Vagina (tissue), 2 donors: ENCODE measurements at places on chromosomes 7 and 10.

GRCh38 chr7:75953931-75954330 lies 39.0 kb downstream of the POR start:
- DNase-seq = no peak

GRCh38 chr10:13707156-13707881 lies 120.6 kb downstream of the PRPF18 start:
- peak; percentile 89 for DNase-seq

DNA sequence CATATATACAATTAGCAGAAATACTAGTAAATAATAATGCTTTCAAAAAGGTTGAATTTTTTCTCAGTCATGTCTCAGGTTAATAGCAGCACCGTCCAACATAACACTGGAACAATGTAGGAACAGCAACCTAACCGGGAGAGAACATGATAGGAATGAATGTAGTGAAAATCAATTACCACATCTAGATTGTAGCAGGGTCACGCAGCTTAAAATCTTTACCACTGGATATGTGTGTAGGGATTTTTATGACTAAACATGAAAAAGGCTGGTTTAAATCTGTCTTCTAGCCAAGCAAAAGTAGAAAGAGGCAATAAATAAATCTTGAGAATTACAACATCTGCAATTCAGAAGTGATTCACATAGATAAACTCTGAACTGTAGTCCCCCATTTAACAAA lies 326.0 kb downstream of the DGKB start:
- no peak for DNase-seq

- DNase-seq = no peak
Observed at GRCh38 chr10:123354521-123354920, 200.3 kb downstream of the BUB3 start.

DNA sequence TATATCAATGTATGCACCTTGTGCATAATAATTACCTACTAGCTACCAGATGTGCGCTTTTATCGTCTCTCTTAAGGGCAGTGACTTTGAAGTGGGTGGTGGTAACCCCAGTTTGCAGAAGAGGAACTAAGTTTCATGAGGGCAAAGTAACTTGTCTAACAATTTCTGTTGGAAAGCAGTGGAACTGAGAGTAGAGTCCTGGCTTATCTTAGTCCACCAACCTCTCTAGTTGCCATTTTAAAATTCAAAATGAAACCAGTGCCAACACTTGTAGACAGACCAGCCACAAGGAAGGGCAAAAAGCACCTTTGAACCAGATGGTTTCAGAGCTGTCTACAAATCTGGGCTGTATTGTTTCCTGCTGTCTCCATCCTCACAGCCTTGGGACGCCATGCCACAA lies 32.0 kb upstream of the RBM20 start:
- no peak for DNase-seq

DNA sequence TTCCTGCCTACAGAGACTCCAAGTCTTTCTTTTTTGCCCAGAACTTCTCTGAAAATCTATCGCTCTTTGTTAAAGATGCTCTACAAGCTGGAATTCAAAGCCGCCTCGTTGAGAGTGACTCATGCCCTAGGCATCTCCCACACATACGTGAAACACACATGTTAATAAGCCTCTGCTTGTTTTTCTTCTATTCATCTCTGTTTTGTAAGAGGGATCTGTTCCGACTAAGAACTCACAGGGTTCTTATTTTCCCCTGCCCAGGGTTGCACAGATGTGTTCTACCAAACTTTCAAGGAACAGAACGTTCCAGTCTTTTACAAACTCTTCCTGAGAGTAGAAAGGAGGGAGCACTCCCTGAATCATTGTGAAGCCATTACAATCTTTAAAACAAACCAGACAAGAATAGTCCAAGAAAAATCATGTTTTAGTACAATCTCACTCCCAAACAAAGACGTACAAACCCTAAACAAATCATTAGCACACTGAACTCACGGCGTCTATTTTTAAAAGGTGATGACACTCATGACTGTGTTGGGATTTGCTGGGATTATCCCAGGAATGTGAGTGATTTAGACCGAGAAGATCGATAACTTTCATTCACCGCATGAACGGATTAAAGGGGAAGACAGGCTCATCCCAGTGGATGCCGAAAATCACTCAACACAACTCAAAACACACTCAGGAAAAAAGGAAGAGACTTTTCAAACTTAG lies 55.3 kb upstream of the INPP5A start:
- DNase-seq = no peak

GRCh38 chr10:95788830-95789229 lies 32.9 kb downstream of the ENTPD1 start:
- DNase-seq = no peak

DNA sequence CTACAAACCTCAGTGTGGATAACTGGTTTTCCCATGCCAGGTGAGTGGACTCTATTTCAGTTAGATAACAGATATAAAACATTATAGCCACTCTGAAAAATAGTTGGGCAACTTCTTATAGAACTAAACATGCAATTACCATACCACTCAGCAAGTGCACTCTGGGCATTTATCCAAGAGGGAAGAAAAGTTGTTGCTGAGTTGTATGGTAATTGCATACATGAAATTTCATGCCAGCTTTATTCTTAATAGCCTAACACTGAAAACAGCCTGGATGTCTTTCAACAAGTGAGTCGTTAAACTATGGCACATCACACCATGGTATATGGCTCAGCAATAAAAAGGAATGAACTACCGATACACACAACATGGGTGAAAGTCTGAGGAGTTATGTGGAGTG lies 10.6 kb upstream of the UPP1 start:
- DNase-seq = no peak

GRCh38 chr10:100836891-100837290 lies 75.9 kb upstream of the SLF2 start:
- DNase-seq = no peak

DNA sequence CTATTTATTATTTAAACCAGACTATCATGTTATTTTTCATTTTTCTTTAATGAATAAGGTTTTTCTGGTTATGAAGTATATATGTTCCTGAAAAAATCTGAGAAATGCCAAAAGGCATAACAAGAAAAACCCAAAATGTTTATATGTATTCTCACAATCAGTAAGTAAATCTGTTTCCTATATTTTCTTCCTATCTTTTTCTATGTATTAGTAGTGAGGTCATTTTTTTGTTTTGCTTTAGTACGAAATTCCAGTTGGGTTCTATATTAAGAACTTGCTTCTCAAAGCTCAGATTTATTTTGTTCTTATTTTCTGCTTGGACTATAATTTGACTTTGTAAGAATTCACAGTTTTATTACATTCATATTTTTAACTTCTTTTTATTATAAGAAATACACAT lies 287.5 kb upstream of the NFE2L3 start:
- DNase-seq = no peak

GRCh38 chr7:76272142-76272541 lies 30.3 kb upstream of the HSPB1 start:
- no peak for DNase-seq

GRCh38 chr10:80523773-80524172 lies 13.9 kb upstream of the SH2D4B start:
- no peak for DNase-seq

DNA sequence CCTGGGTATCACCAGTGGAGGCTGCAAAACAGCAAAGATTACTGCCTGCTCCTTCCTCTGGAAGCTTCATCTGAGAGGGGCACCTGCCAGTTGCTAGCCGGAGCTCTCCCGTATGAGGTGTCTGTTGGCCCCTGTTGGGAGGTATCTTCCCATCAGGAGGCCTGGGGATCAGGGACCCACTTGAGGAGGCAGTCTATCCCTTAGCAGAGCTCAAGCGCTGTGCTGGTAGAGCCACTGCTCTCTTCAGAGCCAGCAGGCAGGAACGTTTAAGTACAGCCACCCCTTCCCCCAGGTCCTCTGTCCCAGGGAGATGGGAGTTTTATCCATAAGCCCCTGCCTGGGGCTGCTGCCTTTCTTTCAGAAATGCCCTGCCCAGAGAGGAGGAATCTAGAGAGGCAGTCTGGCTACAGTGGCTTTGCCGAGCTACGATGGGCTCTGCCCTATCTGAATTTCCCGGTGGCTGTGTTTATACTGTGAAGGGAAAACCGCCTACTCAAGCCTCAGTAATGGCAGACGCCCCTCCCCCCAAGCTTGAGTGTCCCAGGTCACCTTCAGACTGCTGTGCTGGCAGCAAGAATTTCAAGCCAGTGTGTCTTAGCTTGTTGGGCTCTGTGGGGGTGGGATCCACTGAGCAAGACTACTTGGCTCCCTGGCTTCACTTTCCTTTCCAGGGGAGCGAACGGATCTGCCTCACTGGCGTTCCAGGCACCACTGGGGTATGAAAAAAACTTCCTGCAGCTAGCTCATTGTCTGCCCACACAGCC lies 19.6 kb downstream of the SEMA3E start:
- no peak for DNase-seq
